Stimulated activated CD4-positive, alpha-beta T cell treated with anti-CD3 and anti-CD28 coated beads, Interleukin-1b, Interleukin-23, amount 100 ng/mL, for 1 hour (primary cell): ENCODE measurements at places on chromosomes 3 and 15.

GRCh38 chr3:55721716-55722484 lies 234.8 kb upstream of the WNT5A start:
- no peak for DNase-seq

- no peak for DNase-seq
Measured at GRCh38 chr3:103170651-103171050, 735.8 kb downstream of the ZPLD1 start.

- DNase-seq: no peak
Measured at GRCh38 chr3:58624550-58624949, 42.0 kb downstream of the FAM3D start.

- no peak for DNase-seq
Measured at GRCh38 chr3:61808526-61808925, 247.2 kb downstream of the PTPRG start.

- DNase-seq: no peak
Measured at GRCh38 chr3:112492124-112492523, 7.1 kb downstream of the BTLA start.

DNA sequence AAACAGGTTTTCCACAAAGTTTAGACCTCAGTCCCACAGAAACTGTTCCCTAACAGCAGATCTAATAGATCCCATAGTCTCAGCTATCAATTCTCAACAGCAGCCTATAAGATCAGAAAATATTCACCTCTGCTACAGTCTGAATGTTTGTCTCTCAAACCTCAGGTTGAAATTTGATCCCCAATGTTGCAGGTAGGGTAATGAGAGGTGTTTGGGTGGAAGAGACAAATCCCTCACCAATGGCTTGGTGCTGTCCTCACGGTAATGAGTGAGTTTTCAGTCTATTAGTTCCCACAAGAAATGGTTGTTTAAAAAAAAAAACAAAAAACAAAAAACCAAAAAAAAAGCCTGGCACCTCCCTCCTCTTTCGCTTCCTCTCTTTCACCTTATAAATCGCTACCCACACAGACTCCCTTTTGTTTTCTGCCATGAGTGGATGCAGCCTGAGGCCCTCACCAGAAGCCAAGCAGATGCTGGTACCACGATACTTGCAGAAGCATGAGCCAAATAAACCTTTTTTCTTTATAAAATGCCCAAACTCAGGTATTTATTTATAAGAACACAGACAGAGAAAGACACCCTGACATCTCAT lies 14.2 kb downstream of the ZNF280D start:
- DNase-seq: no peak

DNA sequence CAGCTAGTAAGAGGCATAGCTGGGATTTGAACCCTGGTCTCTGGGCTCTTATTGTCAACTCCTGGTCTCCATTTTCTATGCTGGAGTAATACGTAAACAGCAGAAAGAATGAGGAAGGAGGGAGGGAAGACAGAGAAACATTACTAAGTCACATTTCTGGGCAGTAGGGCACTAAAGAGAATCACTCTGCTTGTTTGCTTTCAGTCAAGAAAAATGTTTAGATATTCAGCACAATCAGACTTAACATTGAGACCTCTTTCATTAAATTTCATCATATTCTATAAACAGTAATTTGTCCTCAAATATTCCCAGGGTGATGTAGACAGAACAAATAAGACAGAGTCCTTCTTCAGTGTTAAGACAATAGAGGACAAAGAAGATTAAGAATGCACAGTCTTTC lies 67.7 kb upstream of the BNC1 start:
- no peak for DNase-seq

DNA sequence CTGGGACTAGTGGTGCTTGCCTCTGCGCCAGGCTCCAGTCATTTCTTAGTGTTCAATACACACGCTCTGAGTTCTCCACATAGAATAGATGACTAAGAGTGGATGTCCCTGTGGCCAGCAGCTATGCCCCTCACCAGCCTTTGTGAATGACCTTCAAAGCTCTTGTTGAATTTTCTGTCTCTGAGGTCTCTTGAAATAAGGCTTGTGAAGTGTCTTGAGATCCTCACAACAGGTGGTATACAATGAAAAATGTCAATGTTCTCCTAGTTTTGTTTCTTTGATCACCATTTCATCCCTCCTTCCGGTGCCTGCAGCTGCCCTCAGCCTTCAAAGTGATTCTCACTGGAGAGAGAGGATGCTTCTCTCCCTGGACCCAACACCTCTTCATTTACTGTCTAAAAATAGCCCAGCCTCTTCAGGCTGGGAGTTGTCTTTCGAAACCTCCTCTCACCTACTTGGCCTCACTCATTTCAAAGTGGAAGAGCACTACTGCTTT lies 5.4 kb downstream of the MAPKBP1 start:
- no peak for DNase-seq

DNA sequence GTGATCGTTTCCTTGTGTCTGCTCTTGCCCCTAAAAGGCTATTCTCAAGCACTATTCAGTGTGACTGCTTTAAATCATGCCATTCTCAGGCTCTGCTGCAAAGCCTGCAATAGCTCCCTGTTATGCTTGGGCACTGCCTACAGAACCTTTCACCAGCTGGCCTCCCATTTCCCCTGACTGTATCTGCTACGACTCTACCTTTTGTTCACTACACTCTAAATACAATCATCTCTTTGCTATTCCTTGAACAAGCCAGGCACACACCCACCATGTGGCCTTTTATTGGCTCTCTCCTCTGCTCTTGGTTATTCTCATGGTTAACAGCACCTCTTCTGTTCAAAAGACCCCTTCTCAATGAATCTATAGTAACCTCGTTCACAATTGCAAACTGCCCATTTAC lies 29.6 kb upstream of the FNDC3B start:
- DNase-seq: no peak

DNA sequence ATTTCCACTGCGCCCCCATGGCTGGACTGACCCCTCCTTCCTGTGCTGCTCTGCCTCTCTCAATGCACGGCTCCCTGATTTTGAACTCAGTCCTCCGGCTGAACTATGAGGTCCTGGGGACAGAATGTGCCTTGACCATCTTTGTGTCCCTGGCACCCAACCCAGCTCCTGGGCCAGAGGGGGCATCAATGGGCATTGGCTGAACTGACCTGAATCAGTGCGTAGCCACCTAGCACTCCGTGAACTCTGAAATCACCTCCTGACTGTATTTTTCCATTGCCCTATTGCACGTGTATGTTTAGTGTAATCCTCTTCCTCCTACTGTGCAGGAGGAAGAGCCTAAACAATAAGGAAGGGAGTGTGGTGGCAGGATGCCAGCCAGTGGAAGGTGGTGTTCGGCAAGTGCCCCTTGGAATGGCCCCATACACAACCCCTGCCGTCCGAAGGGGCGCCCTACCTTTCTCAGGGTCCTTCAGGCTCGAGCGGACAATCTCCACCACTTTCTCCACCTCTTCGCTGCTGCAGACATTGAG lies 33.5 kb downstream of the BDH1 start:
- no peak for DNase-seq

DNA sequence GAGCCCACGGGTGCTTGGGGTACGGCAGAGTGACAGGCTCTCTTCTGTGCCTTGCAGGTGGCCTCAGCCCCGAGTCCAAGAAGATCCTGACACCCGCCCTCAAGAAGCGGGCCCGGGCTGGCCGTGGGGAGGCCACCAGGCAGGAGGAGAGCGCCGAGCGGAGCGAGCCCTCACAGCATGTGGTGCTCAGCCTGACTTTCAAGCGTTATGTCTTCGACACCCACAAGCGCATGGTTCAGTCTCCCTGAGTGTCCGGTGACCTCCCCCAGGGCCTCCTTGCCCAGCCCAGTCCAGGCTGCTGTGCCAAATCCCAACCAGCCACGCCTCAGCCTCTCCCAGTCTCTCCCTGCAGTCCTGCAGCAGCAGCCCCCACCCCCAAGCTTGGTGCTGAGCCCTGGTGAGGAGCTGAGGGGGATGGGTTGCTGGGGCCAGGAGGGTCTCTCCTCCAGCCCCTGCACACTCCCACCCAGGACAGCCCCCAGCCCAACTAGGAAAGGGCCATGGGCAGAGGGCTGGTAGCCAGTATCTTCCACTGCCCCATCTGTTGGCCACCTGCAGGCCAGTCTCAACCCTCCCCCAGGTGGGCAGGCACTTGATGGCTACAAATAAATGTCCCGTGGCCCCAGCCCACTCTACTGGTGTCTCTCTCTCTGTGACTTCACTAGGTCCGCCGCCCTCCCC lies 58.5 kb downstream of the DNAJB8 start:
- DNase-seq: no peak

DNA sequence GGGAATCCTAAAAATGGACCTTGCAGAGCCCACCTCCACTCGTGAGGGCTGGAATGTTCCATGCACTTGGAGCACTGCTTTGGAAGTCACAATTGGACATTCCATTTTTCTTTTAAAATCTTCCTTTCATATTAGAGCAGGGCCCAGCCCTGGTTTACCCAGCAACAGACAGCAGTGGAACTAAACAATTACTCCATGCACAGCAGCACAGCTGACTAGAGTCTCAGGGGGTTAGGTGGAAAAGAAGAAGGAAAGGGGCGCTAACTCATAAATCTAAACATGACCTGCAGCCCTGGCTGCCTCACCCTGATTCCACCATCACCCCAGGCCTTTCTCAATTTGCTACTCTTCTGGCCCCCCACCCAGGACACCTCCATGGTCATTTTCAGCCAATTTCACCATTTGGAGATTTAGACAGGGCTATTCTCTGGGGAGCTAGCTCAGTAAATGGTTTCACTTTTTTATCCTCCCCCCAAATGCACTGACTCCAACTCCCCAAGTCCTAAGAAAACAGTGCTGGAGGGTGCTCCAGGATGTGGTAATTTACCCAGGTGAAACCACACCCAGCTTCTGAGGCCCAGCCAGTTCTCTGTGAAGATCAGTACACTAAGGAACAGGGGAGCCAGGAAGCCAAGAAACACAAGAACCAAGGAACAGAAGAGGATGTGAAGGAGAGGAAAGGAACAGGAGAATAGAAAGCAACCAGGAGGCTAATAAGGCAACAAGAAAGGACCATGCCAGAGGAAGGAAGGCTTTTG lies 1.6 kb upstream of the LRRC31 start:
- DNase-seq: no peak

- DNase-seq: no peak
Measured at GRCh38 chr3:180246688-180247195, 210.0 kb upstream of the PEX5L start.

- DNase-seq: peak; percentile 14
Measured at GRCh38 chr15:66619152-66619903, 53.5 kb upstream of the LCTL start.

- no peak for DNase-seq
Measured at GRCh38 chr3:68802111-68802870, 130.1 kb downstream of the TAFA4 start.

GRCh38 chr3:35601959-35602358 lies 37.4 kb upstream of the ARPP21 start:
- DNase-seq: no peak

GRCh38 chr15:101027920-101028319 lies 108.8 kb downstream of the LRRK1 start:
- no peak for DNase-seq

DNA sequence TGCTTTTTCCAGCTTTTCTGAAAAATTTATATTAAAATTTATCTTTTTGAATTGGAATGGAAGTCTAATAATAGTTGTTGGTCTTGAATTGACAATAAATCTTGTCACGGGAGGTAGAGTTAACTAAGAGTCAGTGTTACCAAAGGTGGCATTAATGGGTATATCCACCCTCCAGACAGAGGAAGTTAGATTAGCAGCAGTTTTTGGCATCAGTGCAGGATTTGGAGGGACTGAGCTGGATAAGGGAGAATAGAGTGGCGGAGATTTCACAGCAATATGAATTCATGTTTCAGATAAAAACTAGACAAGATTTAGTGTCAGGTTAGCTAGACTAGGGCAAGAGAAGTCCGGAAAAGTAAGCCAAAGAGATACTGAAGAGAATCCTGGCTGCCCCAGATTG lies 201.3 kb upstream of the ZBTB20 start:
- no peak for DNase-seq

- DNase-seq: no peak
Measured at GRCh38 chr3:186207515-186207914, 98.6 kb upstream of the ETV5 start.

DNA sequence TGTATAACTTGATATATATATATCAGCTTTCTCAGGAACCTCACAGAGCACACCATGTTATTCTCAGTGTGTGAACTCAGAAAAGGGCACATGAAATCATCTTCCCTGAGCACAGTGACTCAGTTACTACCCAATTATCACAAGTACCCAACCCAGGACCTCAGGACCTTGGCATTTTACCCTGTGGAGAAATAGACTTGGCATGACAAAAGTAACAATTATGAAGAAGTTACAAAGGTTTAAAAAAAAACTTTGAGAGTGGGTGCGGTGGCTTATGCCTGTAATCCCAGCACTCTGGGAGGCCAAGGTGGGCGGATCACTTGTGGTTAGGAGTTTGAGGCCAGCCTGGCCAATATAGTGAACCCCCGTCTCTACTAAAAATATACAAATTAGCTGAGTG lies 52.4 kb downstream of the ONECUT1 start:
- no peak for DNase-seq

DNA sequence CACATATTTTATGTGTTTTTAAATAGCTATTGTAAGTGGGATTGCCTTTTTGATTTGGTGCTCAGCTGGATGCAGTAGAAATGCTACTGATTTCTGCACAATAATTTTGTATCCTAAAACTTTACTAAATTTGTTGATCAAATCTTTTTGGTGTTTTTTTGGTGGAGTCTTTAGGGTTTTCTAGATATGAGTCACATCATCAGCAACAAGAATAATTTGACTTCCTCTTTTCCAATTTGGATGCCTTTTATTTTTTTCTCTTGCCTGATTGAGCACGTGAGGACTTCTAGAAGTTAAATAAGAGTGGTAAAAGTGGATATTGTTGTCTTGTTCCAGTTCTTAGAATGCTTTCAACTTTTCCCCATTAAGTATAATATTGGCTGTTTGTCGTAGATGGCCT lies 51.3 kb downstream of the TLNRD1 start:
- DNase-seq: no peak

DNA sequence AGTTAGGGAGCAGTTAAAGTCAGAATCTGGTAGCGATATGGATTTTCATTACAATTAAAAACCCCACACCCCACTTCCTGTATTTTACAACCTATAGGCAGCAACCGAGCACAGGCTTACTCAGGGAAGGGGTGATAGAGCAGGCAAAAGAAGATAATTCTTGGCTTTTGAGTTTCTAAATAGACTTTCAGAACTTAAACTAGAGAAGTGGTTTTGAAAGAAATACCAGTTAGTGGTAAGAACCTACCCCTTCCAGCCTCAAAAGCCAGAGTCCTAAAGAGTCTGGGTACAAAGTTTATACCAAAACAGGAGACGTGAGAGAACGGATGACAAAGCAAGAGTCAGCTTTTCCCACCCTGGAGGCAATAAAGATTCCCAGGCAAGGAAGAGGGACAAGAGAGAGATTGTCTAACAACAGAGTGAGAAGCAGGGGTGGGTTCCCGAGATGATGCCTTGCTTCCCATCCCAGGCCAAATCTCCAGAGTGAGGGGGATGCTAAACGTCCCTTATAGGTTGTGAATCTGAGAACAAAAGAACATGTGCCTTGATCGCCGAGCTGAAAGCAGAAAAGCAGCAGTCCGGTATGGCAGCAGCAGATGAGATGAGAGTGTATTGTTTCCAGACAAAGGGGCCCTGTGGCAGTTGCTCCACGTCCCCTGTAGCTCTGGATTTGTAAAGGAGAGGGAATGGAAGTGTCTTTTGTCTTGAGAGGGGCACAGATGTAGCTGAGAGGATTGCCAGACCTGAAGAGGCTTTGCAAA lies 36.8 kb downstream of the KLHL6 start:
- no peak for DNase-seq

GRCh38 chr3:44439499-44440295 lies 37.8 kb downstream of the ZNF445 start:
- DNase-seq: peak; percentile 11
